ENCODE measurements at places on chromosomes 2 and 18.

- DNase-seq, result no peak
Measured at GRCh38 chr2:129396980-129397599, 582.4 kb upstream of the RAB6C start.

- DNase-seq, result no peak
Measured at GRCh38 chr18:77750006-77750405, 500.4 kb downstream of the GALR1 start.

GRCh38 chr2:190717764-190718651 lies 69.1 kb downstream of the NAB1 start:
- no peak for DNase-seq

DNA sequence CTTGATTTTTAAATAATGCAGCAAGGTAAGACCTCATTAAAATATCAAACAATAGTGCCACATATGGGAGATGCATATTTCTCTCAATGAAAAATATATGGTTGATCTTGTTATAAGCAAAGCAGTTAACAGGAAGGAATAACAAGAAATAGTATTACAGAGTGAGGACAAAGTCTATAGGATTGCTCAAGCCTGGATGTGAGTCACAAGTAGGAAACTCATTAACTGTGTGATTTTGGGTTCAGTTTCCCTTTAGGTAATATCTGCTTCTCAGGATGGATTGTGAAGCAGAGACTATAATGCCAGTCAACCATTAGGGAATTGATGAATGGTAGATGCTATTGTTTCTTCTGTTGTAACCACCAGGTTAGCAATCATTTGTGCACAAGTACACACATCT lies 42.9 kb upstream of the SPHKAP start:
- DNase-seq, result no peak

- no peak for DNase-seq
Measured at GRCh38 chr2:232688201-232688600, 8.9 kb upstream of the GIGYF2 start.
